Left renal cortex interstitium (tissue), 4 donors: ENCODE measurements at places on chromosomes 3 and 15. TPM values are rescaled to one million over a fixed set of nuclear protein-coding genes. Genes with fewer than 3 reads are reported as not detected.

- DNase-seq: no peak
Measured at GRCh38 chr3:183212565-183212964, 40.5 kb upstream of the B3GNT5 start.

- DNase-seq: no peak
Measured at GRCh38 chr15:81400640-81401236, 26.7 kb upstream of the TMC3 start.

DNA sequence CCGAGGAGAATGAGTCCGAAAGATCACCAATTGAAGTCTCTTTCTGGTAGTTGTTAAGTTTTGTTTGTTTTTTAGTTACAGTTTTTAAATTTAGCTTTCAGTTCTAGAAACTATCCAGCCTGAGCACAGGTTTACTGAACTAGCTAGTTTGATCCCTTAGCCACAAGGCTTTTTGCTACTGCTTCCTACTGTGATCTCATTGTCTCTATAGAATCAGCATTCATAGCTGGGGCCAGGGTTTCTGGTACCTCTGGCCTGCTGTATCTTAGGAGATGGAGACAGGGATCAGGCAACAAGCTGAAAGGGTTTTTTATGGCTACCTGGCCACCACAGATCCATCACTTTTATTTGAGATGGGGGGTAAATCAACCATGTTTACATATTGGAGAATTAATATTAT is 37.0 kb downstream of the GOLM2 start:
- DNase-seq: no peak

The PSTPIP1 gene
- polyA plus RNA-seq: 1.3 TPM

GRCh38 chr3:156395961-156396710 is 158.8 kb downstream of the SSR3 start:
- no peak for DNase-seq

The LARP6 gene
- 16.0 TPM for polyA plus RNA-seq

The ECE2 gene
- polyA plus RNA-seq: not detected

GRCh38 chr3:126911162-126912026 is 71.5 kb upstream of the PLXNA1 start:
- no peak for DNase-seq

The RAB6B gene
- polyA plus RNA-seq: 16.3 TPM

The KIAA1143 gene
- 66.0 TPM for polyA plus RNA-seq

DNA sequence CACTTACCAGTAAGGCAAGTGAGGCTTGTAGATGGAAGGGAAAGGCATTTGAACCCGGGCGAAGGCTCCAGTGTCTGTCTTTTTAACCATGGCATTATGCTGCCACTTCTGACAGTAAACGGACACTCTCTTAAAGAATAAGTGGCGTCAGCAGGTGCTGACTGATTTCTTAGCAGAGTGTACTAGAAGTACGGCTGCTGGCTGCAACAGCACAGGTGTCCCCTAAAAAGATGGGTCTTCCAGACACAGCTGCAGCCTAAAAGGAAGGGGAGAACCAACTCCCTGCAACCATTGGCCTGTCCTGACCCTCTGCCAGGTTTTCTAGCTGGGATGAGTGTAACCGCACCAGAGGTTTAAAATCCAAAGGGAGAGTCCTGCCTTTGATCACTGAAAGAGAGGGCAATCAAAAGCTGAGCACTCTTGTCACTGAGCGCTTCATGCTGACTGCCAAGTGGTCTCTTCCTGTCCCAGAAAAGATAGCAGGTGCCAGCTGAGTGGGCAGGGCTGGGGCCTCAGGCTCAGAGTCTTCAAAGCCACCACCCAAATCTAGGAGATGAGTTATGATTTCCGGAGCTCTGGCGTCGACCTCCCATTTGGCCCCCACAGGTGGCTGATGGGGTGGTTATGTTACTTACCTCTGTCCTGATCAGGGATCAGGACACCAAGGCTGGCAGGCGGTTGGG is 255.8 kb downstream of the SLCO3A1 start:
- DNase-seq: no peak

The CEP19 gene
- 5.0 TPM for polyA plus RNA-seq

- DNase-seq: no peak
Measured at GRCh38 chr15:42332331-42332730, 27.0 kb upstream of the CAPN3 start.

The SNTN gene
- polyA plus RNA-seq: not detected

DNA sequence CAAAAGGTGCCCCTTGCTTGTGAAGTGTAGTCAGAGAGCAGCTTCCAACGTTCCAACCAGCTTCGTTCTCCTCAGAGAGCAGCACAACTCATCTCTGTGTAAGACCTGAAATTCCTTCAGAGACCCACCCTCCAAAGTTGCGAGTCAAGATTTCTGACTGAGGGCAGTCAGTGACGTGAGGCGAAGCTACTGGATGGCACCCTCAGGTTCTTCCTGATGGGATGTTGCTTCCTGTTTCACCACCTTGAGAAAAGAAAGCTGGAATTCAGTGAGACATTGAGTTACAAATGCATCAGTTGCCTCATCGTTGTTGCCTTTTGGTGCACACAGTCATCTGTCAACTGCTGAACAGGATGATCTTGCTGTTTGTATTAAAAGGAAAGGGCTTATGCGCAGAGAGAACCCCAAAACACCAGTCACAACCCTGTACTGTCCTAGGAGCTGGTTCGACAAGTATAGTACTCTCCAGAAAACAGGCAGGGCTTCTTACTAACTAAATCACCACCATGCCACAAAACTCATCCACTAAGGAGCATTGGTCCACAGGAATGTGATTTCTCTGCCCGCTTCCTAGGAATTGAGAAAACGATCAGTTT is at the start of gene CERS3:
Gene CERS3 (minus strand): TSS at position 118 of the 596 bp plus-strand sequence. CDS start 27,101 bp downstream, outside the sequence.
- DNase-seq: no peak

DNA sequence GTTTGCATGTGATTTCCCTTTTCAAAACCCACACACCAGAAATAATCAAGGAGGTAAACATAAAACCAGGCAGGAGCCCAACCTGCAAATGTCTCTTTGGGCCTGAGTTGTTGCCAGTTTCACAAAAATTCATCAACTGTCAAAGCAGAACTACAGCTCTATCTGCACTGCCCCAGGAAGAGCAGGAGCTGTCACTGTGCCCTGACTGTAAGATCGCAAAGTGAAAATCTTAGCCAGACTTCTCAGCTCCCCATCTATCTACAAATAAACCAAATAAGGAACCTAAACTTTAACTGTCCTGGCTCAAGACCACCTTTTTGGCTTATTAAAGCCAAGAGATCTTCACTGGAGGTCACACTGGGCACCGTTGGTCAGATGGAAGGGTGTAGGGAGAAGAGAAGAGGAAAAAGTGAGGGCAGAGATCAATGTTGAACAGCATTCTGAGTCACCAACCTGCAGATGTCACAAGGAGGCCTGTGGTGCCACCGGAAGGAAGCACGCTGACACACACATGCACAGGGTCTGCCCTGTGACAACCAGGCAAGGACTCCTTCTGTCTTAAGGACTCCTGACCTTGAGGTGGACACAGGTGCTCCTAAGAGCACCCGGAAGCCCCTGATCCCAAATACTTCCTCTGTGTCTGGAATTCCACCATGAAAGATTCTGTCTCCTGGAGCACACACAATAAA is 58.7 kb downstream of the RPN1 start:
- no peak for DNase-seq

GRCh38 chr3:155084567-155084966 is 4.4 kb downstream of the MME start:
- no peak for DNase-seq

- DNase-seq: no peak
Measured at GRCh38 chr3:130688015-130688688, 58.5 kb downstream of the PIK3R4 start.

DNA sequence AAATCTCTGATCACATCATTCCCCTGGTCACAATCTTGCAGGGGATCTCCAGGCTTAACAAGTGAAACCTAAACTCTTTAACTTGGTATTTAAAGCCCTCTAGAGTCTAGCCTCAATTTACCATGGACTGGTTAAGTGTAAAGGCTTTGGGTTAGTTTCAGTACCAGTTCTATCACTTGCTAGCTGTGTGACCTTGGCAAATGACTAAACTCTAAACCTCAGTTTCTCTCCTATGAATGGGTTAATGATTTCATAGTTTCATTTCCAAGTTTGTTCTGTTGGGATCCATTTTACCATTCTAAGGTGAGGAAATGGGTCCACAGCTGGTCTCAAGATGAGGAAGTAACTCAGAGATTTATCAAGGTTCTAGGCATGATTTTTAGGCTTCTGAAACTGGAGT is 38.8 kb upstream of the TIMP4 start:
- DNase-seq: no peak

- no peak for DNase-seq
Measured at GRCh38 chr3:197149-197827, 725 bp downstream of the CHL1 start.

The P2RY14 gene
- 0.59 TPM for polyA plus RNA-seq
